ENCODE measurements at places on chromosomes 3 and 15.

GRCh38 chr3:123953735-123954134, 7.3 kb downstream of the CCDC14 start:
- no peak for DNase-seq

- no peak for DNase-seq
Measured at GRCh38 chr3:48655606-48656005, 7.1 kb downstream of the CELSR3 start.

GRCh38 chr15:99071091-99071680, 33.7 kb upstream of the SYNM start:
- no peak for DNase-seq

- no peak for DNase-seq
Measured at GRCh38 chr3:156300371-156300770, 180.0 kb downstream of the KCNAB1 start.

DNA sequence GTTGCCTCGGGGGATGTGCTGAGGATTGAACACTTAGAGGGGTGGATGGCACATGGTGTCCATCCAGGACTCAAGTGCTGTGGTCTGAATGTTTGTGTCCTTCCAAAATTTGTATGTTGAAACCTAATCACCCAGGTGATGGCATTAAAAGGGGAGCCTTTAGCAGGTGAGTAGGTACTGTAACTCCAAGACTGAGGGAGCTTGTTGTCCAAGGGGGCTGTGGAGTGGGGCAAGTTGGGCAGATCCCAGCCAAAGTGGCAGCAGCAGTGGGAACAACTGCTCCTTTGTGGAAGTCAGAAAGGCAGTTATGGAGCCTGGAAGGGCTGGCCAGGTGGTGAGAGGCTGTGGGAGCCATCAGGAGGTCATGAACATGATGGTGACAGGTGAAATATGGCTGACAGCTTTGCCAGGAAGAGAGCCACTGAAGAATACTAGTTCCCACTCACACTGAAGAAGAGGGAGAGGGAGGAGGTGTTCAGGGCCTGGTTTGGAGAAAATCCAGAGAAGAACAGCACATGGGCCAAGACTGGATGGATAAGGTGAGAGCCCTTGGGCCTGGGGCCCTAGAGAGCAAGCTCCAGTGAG, 385.6 kb downstream of the CACNA2D3 start:
- no peak for DNase-seq

GRCh38 chr15:56272454-56272853, 28.8 kb upstream of the RFX7 start:
- DNase-seq = no peak

DNA sequence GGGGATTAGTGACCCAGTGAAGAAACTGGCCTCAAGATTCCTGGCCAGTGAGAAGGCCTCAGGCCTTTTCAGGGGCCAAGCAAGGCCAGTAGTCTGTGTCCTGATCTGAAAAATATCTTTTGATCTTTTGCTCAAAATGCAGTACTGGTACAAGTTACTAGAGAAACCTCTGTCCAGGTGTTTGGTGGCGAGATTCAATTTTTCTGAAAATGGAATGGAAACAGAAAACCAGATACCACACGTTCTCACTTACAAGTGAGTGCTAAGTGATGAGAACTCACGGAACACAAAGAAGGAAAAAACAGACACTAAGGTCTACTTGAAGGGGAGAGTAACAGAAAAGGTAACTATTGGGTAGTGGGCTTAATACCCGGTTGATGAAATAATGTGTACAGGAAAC, 463.4 kb downstream of the ZIC1 start:
- no peak for DNase-seq

DNA sequence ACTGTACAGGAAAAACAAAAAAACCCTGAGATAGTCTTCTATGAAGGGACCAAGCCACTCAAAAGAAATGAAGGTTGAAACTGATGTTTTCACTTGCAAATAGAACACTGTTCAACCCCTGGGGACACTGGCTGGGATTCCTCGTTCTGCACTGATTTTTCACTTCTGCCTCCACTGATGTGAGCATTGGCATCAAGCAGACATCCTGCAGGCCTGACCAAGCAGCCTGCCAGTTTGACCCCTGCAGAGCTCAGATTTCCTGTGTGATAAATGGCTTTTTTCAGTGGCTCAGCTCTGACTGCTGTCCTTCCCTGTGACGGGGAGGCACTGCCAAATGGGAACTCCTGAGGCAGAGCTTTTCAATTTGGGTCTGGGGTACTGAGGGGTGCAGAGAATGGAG, 50.0 kb downstream of the RASGRP1 start:
- DNase-seq = no peak

GRCh38 chr3:180246688-180247195, 210.0 kb upstream of the PEX5L start:
- DNase-seq = no peak

DNA sequence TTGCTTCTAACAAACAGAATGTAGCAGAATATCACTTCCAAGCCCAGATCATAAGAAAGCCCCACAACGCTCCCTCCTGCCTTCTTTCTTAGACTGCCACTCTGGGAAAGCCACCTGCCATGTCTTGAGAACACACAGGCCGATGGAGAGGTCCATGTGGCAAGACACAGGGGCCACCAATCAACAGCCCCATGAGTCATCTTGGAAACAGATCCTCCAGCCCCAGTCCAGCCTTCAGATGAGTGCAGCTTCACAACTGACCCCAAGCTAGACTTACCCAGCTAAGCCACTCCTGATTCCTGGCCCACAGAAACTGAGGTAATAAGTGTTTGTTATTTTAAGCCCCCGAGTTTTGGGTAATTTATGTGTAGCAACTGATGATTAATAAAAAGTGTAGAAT, 39.7 kb downstream of the PTH1R start:
- no peak for DNase-seq

GRCh38 chr15:71496336-71496955, 313.9 kb upstream of the NR2E3 start:
- no peak for DNase-seq

- no peak for DNase-seq
Measured at GRCh38 chr3:166282931-166283330, 445.7 kb upstream of the BCHE start.

DNA sequence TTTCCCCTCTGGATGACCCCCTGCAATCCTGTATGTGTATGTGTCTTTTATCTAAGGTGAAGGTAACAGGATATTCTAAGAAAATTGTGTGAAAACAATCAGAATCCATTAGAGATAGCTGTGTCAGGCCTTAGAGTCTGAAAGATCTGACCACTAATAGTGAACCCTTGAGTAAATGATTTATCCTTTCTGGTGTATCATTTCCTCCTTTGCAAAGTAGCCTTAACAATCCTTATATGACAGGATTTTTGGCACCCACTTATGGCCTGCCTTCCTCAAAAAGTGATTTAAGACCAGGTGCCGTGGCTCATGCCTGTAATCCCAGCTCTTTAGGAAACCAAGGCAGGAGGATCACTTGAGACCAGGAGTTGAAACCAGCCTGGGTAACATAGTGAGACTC, 110.2 kb downstream of the RBPMS2 start:
- no peak for DNase-seq

DNA sequence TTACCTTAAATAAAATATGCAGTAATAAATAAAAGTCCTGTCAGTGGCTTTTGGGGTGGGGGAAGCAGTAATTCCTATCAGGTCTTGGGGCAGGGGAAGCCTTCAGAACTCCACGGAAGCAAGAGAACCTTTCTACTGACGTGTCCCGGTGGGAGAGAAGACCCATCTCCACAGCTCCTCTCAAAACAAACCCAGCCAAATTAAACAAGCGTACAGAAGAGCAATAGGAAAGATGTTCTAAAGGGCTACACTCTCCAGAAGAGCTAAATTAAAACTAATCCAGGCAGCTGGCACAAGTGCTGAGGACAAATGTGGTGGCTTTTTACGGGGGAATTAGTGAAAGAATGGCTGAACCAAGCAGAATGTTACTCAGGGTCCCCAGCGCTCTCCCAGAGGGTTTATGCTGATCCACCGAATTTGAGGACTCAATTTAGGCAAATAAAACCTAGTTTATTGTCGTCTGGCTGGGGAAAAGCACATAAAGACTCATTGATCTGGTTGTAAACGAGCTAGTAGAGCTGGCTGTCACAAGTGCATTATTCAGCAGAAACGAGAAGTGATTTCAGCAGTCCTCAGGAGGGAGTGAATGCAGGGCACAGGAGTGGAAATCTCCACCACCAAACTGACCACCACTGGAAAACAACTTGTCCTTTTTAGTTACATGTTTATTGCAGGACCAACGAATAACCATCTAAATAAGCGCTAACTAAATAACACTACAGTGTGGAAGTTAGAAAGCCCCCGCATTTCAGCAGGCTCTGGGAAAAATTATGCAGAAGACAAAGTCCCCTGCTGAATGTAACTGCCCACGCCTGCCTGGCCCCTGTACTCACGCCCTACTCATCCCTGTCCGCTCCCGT, 13.5 kb downstream of the BFSP2 start:
- no peak for DNase-seq

GRCh38 chr15:58189148-58189811, 51.1 kb downstream of the AQP9 start:
- no peak for DNase-seq

DNA sequence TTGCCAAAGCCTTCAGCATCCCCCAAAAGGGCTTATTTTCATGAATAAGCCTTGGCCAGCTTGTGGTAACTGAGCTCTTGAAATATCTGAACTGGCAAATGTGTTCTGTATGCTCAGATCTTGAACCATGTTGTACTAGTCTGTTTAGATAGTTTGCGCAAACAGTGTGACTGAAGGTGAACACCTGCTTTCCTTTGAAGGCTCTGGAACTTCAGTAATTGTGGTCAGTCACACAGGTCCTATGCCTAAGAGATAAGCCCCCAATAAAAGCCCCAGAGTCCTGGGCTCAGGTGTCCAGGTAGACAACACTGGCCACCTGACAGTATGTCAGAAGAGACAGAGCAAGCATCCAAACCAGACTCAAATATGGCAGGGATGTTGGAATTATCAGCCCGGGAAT, 5.4 kb downstream of the TUBGCP5 start:
- DNase-seq = no peak

- no peak for DNase-seq
Measured at GRCh38 chr15:34739346-34739745, 15.5 kb downstream of the GJD2 start.

DNA sequence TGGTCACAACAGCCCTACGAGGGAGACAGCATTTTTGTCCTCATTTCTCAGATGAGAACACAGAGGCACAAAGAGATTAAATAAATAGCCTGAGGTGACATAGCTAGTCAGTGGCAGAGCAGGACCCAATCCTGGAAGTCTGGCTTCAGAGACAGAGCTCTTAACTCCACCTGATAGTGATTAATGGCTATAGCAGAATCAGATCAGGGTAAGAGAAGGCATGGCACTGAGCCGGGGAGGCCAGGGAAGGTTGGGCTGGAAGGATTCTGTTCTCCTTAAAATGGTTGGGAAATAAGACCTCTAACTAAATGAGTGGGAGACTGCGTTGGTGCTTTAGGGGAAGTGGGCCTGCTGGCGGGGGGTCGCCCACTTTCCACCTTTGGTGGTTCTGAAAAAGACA, 104.5 kb downstream of the VGLL4 start:
- DNase-seq = no peak

DNA sequence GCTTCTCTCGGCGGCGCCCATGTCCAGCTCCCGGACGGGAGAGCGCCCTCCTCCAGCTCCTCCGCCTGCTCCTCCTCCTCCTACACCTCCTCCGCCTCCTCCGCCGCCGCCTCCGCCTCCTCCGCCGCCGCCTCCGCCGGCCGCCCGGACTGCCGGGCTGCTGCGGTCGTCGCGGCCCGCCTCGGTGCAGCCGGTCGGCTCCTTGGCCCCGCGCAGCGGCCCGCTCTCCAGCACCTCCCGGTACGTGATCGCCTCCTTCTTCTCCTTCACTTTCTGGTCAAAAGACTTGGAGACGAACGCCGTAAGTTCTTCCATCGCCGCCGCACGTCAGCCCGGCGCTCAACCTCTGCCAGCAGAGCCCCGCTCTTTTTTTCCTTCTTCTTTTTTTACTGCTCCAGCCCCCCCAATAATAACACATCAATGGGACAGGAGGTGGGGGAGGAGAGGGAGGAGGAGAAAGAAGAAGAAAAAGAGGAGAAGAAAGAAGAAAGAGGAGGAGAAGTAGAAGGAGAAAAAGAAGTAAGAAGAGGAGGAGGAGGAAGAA, 438 bp downstream of the SHOX2 start:
- peak; percentile 81 for DNase-seq

GRCh38 chr15:56744701-56745683, 11.7 kb upstream of the ZNF280D start:
- DNase-seq = no peak

DNA sequence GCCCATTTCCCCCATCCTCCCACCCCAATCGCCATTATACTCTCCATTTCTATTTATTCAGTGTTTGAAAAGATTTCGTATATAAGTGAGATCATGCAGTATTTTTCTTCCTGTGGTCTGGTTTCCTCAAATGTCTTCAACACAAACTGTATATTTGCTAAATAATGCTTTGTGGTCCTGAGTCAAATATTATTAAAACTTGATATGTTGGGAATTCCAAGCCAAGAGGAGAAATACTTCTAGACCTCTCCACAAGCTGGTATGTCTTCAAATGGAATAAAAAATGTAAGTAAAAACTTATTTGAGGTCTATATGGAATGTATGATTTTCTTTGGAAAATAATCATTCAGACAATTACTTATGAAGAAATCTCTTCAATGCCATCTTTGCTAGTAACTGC, 122.5 kb upstream of the TSC22D2 start:
- no peak for DNase-seq

DNA sequence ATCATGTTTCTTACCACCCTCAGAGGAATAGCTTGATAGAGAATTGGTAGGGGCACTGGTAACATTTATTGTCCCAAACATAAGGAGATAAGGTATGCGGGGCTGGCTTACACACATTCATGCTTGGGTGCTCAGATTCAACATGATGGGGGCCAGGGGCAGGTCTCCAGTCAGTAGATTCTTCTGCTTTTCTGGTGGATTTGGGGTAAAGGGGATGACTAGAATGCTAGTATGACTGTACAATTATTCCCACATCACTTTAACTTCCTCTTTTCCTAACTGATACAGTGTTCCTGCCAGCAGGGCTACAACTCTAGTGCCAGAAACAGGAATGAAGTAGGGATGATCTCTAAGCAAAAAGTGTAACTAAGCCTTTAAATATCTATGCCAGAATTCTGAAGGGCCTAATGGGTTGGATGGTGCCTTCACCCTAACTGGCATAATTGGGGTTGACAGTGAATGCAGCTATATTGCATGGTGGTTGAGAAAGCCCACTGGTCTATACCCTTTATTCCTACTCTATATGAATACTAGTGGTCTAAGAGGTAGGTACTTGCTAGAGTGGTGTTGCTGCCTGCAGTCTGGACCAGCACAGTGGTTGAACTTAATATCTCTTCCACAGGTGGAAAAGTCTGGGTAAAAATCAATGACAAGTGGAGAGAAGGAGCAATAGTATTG, 117.4 kb downstream of the IL12A start:
- DNase-seq = no peak

- no peak for DNase-seq
Measured at GRCh38 chr3:157132936-157133335, 27.0 kb downstream of the CCNL1 start.

DNA sequence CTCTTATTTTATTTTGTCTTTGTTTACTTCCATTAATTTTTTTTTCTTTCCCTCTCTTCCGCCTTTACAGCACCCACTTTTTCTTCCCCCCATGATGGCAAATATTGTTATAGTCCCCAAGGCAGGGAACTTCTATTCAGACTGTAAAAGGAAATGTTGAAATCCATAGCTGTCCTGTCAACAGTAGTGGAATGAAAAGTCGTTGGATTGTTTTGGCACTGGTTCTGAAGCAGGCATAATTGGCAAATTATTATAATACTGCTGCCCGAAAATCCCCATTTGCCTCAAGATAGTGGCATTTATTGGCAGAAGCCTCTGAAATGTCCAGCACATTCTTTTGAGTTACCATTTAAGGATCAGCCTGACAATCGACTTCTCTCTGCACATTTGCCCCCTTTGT, 150.6 kb downstream of the TPRG1 start:
- no peak for DNase-seq

- DNase-seq = no peak
Measured at GRCh38 chr15:80270472-80270871, 18.5 kb upstream of the CTXND1 start.
